Spleen (tissue), 13 donors: ENCODE measurements at places on chromosomes 1 and 21.

- DNase-seq, result no peak
Measured at GRCh38 chr1:221392453-221392852, 349.4 kb downstream of the DUSP10 start.

GRCh38 chr1:162151900-162152829 is 82.7 kb downstream of the NOS1AP start:
- DNase-seq, result peak; percentile 76

GRCh38 chr1:168714012-168714411 is 15.0 kb downstream of the DPT start:
- no peak for DNase-seq

DNA sequence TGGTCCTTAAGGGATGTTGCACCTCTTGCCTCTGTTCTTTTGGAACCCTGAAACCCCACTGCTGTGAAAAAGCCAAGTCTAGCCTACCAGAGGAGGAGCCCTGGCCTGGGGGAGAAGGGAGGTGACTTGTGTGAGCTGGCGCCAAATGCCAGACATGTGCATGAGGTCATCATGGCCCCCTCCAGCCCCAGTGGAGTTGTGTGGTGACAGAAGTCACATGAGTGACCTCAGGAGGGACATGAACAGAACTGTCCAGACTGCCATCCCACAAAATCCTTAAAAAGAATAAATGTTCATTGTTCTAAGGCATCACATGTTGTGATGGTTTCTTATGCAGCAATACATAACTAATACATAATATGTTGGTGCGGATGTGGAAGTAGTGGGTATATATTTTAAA is 10.8 kb downstream of the HHAT start:
- no peak for DNase-seq

DNA sequence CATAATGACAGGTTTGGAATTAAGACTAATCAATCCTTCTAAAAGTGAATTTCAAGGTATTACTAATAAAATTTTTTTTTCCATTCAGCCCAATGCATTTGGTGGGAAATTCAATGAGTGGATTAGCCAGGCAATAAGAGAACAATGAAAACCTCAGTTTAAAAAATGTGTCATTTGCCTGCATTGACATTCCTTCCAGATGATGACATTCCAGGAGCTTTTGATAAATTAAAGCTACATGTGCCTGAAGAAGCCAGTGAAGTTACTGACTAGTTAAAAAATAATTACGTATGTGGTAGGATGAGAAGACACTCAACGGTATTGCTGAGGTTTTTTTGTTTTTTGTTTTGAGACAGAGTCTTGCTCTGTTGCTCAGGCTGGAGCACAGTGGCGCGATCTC is 37.9 kb upstream of the RC3H1 start:
- no peak for DNase-seq

DNA sequence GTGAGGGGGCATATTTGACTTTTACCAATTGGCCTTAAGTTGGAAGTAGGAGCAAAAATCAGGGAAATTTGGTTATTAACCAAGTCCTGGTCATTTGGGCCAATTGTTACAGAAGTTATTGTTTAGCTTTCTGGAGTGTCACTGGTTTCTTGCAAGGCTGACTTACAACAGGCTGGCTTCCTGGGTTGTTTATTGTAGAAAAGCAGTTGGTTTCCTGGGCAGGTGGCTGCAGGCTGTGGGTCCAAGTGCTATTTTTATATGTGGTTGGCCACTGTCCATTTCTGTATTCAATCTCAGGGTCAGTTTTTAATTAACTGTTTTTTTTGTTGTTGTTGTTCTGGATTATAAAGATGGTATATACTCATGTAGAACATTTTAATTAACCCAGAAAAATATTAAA is 174.1 kb downstream of the KCNJ6 start:
- DNase-seq, result no peak

DNA sequence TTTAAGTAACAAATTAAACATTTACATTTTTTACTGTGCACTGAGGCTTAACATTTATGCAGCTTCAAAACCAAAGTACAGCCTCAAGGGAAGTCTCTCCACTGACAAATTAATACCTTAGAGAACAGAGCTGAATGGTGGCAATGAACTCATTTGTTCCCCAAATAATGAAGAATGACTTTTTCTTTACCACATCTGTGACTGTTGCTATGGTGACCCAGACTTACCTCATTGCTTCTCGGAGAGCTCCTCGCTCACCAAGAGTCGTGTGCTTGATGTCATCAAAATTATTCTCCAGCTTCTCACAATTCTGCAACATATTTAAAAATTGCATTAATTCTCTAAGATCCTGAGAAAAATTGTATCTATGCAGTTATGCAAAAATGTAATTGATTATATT is 92.9 kb downstream of the DPYD start:
- DNase-seq, result no peak

- no peak for DNase-seq
Measured at GRCh38 chr1:51058858-51059257, 43.2 kb upstream of the C1orf185 start.

GRCh38 chr1:157363660-157364140 is 188.6 kb downstream of the FCRL5 start:
- DNase-seq, result no peak

DNA sequence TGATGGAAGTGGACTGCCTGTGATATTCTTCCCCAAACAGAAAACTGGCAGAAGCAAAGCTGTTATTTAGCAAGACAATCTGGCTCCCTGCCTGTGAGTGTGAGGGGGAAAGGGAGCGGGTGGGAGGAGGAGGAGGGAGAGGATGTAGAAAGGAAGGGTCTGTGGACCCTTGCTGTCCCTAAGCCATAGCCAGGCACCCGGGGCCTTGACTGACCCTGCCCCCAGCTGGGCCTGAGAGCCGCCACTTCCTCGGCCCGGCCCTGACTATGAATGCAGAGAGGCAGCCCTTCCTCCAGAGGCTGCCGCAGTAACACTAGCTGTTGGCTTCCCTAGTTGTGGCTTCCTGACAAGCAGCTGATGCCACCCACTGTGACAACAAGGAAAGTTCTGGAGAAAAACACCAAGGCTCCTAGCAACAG is 13.9 kb downstream of the PLA2G2F start:
- DNase-seq, result no peak

GRCh38 chr1:99279525-99279924 is 15.2 kb downstream of the PLPPR4 start:
- DNase-seq, result no peak
